ENCODE measurements at places on chromosomes 2 and 18.
A peak's percentile ranks its signal among the peaks of the same experiment; 100 is the strongest.

GRCh38 chr18:74268933-74269620 is 22.7 kb downstream of the CYB5A start:
- DNase-seq, result no peak

- DNase-seq, result no peak
These were observed 117.6 kb upstream of the APCDD1 start for GRCh38 chr18:10336749-10337350.

- DNase-seq, result no peak
These were observed 131.0 kb downstream of the BCL2L11 start for GRCh38 chr2:111251711-111252110.

DNA sequence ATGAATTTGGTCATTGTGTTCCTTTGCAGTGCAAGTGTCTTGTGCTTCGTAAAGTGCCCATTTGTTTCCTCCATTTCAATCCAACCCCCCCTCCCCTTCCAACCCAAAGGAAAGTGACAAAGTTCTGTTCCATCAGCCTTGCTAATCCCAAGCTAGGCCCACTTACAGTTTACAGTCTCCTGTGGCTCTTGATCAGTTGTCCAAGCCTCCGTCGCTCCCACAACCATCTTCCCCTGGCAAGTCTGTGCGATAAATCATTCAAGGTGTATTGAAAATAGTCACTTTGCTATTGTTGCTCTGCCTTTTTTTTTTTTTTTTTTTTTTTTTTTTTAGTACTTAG is 6.5 kb downstream of the POU3F3 start:
- DNase-seq, result peak; percentile 57

DNA sequence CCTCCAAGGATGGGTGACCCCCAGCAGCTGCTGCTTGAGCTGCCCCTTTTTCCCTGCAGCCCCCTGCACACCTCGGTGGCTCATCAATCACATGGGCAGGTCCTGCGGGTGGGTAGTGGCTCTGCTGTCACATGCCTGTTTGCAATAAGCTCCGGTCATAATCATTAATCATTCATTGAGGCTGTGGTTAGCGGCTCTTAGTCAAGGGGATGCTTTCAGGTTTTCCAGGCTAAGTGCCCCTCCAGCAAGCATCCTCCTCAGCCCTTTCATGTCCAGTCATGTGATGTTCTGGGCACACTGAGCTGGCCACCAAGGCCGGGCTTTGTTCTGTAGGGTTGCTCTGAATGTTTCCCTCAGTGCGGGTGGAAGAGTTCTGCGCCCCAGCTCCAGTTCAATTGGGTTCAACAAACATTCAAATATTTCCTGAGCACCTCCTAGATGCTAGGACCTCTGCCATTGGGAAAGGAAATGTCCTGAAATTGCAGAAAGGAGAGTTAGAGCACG is 96.4 kb upstream of the LDAH start:
- no peak for DNase-seq

GRCh38 chr2:216424274-216424673 is 12.0 kb downstream of the SMARCAL1 start:
- no peak for DNase-seq

DNA sequence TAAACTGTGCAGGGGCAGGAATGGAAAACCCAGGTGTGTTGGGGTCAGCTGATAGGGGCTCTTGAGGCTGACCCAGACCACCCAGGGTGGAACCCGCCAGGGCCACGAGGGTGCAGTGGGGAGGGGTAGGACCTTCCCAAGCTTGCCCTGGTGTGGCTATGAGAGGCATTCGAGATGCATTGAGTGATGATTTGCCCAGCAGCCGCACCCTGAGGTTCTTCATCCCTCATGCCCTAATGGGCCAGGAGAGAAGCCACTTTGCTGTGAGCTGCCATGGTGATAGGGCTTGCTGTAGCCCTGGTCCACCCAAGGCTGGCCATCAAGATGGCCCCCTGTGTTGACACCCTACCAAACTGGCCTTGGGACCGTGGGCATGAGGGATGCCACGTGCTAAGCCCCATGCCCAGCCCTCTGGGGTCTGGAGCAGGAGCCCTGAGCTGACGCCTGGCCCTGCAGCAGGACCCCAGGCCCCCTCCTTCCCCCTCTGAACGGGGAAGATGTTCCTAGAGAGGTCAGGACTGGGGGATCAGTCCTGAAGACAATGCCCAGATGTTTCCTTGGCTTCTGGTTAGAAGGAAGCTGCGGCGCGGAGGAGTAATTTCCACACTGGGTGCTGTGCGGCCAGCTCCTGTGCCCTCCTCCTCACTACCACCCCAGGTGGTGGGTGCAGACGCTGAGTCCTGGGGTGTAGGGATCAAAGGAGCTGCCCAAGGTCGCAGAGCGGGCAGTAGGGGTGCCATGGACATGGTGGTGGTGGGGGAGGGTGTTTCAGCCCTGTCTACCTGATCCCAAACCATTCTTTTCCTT is 122.5 kb upstream of the HDAC4 start:
- no peak for DNase-seq

DNA sequence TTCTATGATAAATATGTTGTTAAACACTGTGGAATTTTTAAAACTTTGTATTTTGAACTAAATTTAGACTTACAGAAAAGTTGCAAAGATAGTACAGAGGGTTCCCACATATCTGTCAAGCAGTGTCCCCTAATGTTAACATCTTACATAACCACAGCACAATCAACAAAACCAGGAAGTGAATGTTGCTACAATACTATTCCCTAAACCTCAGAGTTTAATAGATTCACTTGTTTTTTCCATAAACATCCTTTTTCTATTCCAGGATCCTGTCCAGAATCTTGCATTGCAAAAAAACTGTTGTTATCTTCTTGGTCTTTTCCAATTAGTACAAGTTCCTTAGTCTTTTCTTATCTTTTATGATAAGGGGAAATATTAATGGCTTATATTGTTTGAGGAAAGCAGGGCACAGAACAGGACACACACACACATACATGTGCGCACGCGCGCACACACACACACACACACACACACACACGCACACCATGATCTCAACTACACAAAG is 251.1 kb upstream of the TRIB2 start:
- DNase-seq, result no peak

DNA sequence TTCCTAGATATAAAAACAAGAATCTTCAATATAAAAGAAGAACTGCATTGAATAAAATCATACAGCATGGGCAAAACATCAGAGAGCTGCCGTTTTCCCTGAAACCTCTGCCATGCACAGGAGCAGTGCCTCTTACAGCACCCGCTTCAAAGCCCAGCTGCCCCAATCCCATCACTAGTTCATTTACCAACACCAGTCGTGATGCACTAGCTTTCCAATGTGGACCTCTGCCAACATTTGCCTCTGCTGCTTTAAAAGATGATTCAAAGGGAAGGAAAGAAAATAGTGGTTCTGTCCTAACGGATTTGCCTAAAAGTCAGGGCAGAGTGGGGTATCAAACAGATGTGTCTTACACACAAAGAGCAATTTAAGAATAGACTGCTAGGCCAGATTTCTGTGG is 43.4 kb upstream of the AP1S3 start:
- DNase-seq, result peak; percentile 34

DNA sequence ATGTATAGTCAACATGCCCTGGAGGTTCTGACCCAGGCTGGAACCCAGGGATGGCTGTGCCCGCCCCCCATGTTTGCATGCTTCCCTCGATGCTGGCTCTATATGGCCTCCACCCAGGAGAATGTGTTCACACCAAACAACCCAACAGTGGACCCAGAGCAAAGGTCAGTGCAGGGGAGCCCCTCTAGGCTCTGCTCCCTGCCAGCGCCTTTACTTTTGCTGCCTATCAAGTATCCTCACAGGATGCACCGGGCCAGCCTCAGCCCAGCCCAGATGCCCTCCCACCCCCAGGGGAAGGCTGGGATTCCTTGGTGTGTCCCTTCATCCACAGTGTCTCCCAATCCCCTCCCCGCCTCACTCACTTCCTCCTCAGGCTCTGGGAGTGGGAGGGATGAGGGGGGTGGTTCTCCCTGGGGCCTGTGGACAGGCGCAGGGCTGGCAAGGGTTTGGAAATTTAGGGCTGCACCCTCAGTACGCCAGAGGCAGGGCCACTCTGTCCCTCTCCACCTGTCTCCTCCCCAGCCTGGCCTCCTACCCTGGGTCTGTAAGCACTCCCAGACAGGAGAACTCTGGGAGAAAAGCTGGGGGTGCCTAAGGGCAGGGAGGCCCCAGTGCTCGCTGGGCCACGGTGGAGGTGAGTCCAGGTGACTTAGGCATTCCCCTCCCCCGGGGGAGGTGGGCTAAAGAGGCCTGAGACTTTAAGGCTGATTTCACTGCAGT is 2.3 kb downstream of the ATP6V1B1 start:
- DNase-seq, result no peak

DNA sequence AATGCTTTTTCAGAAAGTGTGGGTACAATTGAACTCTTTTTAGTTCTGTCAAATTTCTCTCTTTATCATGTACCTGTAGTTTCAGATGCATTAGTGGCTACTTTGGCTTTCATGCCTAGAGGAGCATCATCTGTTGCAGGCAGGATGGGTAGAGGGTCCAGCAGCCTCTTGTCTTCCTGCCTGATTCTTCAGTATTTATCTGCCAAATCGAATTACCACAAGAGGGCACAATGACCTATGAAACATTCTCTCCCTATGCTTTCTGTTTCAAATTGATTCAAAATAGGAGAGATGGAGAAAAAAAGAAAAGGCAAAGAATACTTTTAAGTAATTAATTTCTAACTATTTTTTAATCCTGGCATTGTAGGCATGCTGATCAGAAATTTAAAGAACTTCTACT is 477.2 kb downstream of the TRIB2 start:
- DNase-seq, result no peak

- DNase-seq, result peak; percentile 37
These were observed 40.1 kb downstream of the ODC1 start for GRCh38 chr2:10407841-10408648.

GRCh38 chr2:7706791-7707190 is 789.6 kb downstream of the RNF144A start:
- no peak for DNase-seq

- DNase-seq, result no peak
These were observed 176.1 kb downstream of the KLHL29 start for GRCh38 chr2:23561088-23561487.

- no peak for DNase-seq
These were observed 1.4 kb downstream of the MBD2 start for GRCh38 chr18:54222922-54223567.

DNA sequence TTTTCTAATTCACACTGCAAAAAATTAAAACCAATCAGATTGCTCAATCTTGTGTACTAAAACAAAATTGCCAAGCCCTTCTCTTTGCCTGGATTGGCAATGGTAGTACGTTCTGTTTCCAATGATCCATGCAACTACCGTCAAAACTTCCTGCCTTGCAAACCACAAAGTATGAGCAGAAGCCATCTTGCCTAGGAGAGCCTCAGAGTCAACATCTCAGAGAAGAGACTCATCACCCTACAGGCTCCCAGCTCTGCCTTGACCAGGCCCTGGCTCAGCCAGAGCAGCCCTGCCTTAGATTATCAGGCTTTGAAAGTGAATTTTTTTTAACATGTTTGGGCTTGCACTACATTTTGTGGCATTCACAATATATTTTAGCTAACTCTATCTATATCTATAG is 574.1 kb downstream of the SATB2 start:
- no peak for DNase-seq

- no peak for DNase-seq
These were observed 1606.8 kb upstream of the PIK3C3 start for GRCh38 chr18:40348196-40348595.

GRCh38 chr2:234422273-234422732 is 74.6 kb downstream of the ARL4C start:
- DNase-seq, result no peak

DNA sequence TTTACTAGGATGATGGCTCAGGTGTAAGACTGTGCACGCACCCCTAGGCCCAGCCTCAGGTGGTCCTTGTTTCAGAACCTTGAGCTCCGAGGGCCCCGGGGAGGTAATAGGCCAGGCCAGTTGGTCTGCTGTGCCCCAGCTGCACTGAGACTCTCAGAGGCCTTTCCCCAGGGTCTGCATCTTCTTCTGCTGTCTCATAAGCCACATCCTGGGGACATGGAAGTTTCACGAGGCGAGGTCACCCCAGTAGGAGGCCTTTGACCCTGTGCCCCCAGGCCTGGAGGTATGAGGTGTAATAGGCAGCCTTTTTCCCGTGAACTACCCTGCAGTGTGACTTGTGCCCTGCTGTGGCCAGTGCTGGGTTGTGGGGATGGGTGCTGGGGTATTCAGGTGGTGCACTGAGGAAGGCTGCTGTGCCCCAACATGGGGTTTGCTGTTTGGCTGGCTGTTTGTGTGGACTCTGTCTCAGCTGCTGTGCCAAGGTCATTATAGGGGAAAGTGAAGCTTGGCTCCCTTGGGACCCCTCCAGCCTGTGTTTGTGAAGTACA is 6.9 kb downstream of the OXER1 start:
- DNase-seq, result no peak

All from head of caudate nucleus (tissue), 42 donors.